CD4-positive, alpha-beta memory T cell (primary cell): ENCODE measurements at places on chromosomes 1 and 21.

GRCh38 chr1:23664837-23665795 is 26.5 kb upstream of the RPL11 start:
- peak; percentile 16 for DNase-seq

- DNase-seq, result peak; percentile 31
Measured at GRCh38 chr1:51192213-51192843, 43.7 kb upstream of the RNF11 start.

- DNase-seq, result no peak
Measured at GRCh38 chr1:101960142-101960541, 36.6 kb downstream of the OLFM3 start.

GRCh38 chr1:23428136-23428905 is 3.8 kb upstream of the TCEA3 start:
- DNase-seq, result no peak

GRCh38 chr1:89806616-89807015 is 14.2 kb upstream of the LRRC8D start:
- DNase-seq, result no peak

GRCh38 chr1:21329209-21329844 is 39.1 kb upstream of the ECE1 start:
- no peak for DNase-seq

GRCh38 chr1:98327220-98327861 is 334.2 kb upstream of the SNX7 start:
- DNase-seq, result no peak

DNA sequence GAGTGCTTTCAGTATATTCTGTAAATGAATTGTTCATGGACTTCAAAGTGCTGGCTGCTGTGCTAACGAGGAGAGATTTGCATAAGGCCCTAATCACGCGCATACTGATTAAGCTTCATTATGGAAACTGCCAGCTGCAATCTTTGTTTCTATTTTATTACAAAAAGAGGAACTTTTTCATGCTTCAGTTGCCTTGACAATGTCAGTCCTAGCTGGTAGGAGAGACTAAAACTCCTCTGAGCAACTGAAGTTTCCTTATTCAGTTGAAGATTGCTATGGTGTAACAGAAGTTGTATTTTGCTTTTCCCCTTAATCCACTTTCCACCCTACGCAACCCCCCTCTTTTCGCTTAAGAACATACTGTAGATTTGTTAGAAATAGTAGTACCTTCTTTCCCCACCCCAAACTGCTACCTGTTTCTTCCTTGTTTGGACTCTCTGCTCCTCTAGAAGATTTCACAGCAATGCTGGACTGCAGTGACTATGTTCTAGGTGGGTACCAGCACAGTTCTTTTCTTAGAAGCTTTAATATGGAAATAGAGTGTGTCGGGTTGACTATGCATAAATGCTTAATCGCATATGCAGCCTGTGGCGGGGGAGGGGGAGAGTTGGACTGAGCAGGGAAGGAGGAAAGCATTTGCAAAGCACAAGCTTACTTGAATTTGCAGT is 108.3 kb downstream of the POU2F1 start:
- no peak for DNase-seq

- no peak for DNase-seq
Measured at GRCh38 chr1:167157114-167157513, 63.2 kb downstream of the STYXL2 start.

- DNase-seq, result no peak
Measured at GRCh38 chr1:7552402-7552801, 218.7 kb upstream of the VAMP3 start.

DNA sequence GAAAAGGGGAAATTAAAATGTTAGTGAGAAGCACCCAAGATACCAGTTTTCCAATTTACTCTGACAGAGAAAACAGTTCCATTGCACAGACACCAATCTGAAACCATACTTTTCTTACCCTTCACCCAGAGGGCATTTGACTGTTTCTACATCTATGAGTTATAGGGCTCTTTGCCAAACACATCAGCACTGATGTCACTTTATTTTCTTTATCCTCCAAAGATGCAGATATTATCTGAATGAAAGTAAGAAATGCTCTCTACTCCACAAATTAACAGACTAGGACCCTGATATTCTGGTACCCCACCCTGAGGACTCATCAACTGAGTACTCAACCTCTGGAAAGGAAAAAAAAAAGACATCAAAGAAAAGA is 24.2 kb upstream of the PEX19 start:
- DNase-seq, result no peak

GRCh38 chr1:237685551-237685950 is 205.2 kb downstream of the ZP4 start:
- no peak for DNase-seq

DNA sequence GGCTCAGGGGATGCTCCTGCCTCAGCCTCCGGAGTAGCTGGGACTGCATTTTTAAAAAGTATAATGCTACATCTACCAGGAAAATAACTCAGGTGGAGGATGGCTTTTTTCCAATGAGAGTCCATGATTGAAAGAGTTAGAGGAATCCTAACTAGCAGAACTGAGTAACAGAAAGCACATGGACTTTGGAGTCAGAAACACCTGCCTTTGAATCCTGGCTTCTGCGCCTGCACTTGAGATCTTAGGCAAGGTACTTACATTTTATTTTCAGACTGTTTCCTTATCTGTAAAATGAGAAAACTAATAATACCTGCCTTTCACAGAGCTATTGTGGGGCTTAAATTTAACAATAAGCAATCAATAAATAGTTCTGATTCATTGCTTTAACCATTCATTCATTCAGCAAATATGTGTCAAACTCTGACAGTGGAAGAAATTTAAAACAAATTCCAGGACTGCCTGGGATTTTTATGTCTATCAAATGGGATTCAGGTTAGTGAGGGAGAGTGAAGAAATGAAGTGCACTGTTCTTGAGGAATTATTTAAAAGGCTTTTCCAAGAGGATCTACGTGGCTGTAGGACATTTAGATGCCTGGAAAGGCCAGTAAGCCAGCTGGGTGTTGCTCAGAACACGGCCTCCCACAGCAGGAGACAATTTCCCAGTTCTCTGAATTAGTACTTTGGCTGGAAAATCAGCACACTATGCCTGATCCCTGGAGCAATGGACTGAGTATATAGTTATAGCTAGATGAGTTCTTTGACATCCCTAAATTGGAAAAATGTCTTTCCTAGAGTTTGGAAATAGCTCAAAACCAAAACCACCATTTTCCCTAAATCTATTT is 12.8 kb upstream of the LBR start:
- DNase-seq, result no peak

GRCh38 chr21:16473988-16474387 is 744.2 kb downstream of the USP25 start:
- no peak for DNase-seq

DNA sequence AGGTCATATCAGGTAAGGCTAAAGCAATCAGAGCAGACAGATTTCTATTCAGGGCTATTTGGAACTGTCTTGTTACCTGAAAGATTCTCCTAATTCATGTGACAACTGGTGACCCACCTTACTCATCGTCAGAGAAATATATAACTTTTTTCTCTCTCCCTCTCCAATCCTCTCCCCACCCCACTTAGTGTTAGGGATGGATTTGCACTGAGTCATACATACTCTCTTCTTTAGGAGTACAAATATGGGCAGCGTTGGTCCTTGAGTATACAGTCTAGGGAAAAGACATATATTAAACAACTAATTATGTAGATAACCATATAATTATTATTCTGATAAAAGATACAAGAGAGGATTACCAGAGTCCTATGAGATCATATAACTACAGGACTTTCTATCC is 246.3 kb downstream of the HHIPL2 start:
- DNase-seq, result no peak

DNA sequence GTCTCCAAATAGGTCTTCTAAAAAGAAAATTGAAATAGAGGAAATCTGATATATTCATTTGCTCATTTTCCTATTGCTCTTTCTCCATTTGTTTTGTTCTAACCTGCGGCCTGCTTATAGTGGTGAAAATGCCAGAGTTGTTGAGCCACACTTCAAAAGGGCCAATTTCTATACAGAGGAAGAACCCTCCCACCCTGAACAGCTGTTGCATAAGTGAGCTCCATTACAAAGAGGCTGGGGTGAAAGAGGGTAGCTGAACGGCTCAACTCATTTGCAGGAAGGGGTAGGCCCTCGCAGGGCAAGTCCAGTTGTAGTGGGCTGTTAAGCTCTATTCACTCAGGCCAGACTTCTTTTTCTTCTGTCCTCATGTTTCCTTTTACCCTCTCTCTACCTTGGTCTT is 8.8 kb downstream of the ADCY10 start:
- DNase-seq, result no peak

DNA sequence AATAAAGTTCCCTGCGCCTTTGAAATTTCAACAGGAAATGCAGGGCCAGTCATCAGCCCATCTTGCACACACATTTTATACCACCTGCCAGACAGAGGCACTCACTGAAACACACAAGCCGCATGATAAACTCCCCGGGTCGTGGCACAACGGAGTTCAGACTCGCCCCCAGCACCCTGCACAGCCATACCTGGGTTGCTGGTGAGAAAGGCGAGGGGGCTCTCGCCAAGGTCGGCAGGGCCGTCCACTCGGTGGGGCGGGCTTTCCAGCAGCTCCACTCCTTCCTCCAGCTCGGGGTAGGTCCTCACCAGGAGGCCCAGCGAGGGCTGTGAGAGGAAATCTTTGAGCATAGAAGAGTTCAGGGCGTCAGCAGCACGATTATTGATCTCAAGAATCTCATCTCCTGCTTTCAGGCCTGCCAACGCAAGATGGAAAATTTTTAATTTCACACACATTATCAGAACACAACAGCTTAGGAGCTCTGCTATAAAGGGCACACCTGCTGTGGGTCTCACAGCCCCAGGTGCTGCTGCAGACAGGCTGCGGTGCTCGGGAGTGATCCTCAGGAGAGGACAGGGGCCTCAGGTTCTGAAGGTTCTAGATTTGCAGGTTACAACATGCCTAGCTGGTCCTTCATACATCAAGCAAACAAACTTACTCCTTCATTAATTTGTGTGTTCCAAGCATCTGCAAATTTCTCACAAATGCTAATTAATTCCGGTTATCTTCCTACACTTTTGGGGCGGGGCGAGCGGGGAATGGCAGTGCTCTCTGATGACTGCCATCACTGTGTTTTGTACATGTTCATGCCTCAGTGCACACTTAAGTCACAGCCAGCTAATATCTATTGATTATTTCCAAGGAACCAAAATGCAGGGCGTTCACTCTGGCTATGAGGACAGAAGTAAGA is 144.2 kb upstream of the KRTAP19-8 start:
- peak; percentile 71 for DNase-seq

GRCh38 chr21:44083631-44084291 is 23.4 kb upstream of the PWP2 start:
- peak; percentile 83 for DNase-seq

GRCh38 chr1:208825300-208825699 is 581.1 kb upstream of the PLXNA2 start:
- no peak for DNase-seq

DNA sequence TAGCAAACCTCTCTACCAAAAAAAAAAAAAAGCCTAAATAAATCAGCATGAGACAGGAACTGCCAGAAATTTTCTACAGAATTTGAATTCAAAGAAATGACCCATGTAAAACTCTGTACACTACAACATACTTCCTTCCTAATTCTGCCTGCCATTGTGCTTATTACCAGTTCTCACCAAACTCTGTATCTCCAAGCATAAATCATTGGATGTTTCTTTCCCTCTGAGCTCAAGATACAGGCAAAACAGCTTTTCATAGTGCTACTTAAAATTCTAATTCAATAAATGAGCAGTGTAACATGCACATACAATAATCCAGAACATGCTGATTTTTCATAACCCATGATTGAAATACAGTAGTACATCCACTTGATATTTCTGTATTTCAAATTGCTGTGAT is 87.0 kb downstream of the EIF4G3 start:
- DNase-seq, result no peak

DNA sequence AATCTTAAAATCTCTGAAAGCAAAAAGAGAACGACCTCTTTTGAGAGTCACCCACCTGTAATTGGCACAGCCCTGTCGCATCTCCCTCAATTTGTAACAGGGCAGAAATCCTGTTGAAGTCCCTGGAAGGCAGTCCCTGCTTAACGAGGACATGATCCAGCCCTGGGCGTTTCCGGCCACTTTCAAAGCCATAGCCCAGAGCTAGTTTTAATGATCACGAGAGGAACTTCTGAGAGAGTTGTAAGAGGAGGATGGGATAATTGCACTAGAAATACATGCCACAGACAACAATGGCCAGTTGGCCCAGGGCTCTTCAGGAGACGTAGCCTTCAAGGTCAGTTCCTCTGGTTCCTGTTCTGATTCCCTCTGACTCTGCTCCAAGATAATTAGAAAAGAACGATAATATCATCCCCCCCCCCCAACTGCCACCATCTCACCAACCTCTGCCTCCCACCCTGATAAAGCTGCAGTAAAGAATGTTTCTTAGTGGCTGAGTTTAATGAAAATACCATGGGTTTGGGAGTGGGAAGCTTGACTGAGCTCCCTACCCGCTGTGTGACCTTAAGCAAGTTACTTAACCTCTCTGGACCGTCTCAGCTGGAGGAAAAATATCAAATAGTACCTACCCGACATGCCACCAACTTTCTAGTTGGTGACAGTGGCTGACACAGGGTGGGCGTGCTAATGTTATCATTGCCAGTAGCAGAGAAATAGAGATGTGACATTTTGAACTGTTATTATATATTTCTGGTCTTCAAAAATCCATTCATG is 140.0 kb downstream of the OMA1 start:
- DNase-seq, result no peak

DNA sequence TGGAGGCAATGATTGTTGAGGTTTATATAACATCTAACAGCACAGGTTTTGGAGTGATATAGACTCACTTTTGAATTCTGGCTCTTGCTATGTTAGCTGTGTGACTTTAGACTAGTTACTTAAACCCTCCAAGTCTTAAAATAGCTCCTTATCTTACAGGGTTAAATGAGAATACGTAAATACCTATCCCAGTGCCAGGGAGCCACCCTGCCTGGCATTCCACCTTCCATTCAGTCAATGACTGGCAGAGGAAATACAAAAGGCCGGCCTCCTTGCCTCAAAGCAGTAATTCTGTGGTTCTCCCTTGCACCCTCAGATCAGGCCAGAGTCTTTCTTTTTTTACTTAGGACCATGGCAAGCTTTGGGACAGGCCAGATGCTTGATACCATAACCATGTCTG is 31.8 kb downstream of the DBT start:
- DNase-seq, result no peak

- DNase-seq, result no peak
Measured at GRCh38 chr1:162732094-162732493, 58.4 kb upstream of the HSD17B7 start.

DNA sequence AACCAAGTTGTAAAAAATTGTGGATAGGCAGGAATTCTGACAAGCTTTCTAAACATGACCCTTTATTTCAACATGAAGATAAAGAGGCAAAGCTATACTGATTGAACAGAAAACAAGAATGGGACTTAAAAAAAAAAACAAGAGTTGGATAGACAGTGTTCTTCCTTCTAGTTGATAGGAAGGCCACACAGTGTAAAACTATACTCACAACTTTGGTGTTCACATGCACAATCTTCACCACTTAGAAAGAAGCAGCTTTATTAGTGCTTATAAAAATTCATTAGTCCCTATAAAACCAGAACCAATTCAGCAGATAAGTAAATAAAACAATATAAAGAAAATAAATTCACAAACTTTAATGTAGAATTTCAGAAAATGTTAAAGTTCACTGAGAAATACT is 101.8 kb downstream of the AKT3 start:
- DNase-seq, result no peak

GRCh38 chr1:8822373-8823294 is 5.2 kb upstream of the RERE start:
- no peak for DNase-seq
